ENCODE measurements at places on chromosomes 6 and 20.

GRCh38 chr20:3909952-3910366 is 20.8 kb downstream of the PANK2 start:
- no peak for DNase-seq

- no peak for DNase-seq
These were observed 25.6 kb upstream of the IER3 start for GRCh38 chr6:30769853-30770524.

DNA sequence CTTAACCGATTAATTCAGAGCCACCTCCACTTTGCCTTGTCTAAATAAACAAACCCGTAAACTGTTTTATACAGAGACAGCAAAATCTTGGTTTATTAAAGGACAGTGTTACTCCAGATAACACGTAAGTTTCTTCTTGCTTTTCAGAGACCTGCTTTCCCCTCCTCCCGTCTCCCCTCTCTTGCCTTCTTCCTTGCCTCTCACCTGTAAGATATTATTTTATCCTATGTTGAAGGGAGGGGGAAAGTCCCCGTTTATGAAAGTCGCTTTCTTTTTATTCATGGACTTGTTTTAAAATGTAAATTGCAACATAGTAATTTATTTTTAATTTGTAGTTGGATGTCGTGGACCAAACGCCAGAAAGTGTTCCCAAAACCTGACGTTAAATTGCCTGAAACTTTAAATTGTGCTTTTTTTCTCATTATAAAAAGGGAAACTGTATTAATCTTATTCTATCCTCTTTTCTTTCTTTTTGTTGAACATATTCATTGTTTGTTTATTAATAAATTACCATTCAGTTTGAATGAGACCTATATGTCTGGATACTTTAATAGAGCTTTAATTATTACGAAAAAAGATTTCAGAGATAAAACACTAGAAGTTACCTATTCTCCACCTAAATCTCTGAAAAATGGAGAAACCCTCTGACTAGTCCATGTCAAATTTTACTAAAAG is 2.7 kb downstream of the FOXC1 start:
- DNase-seq = no peak

DNA sequence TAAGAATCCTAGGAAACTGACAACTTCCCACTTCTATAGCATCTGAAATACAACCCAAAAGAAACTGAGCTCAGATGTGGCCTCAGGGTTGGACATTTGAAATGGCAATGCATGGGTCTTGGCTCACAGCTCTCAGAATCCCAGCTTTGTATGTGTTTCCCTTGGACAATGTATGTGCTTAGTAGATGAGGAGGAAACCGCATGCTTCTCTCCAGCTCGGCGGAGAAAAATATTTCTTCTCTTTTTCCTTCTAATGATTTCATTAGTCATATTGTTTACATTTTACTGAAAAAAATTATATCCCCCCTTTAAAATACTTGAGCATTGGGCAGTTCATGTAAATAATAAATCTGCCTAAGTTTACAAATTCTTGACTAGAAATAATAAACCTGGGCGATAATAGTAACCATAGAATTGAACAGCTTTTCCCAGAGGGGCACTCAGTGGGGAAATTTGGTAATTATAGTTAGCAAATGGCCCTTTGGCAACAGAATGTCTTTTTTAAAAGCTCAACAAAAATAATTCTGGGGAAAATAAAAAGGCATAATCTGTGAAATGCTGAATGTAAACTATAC is 55.3 kb downstream of the PFDN4 start:
- DNase-seq = no peak

GRCh38 chr20:55488593-55488992 is 516.7 kb downstream of the CBLN4 start:
- DNase-seq = no peak
